Activated T-helper 2 cell treated with anti-CD3 and anti-CD28 coated beads, Interferon-gamma antibody, Interleukin-2, Interleukin-4, amounts not matched to agents 10 μg/mL and 5 μg/mL and 100 μg/mL, durations not matched to agents 14 hours and 24 hours and 36 hours (primary cell): ENCODE measurements at places on chromosomes 11 and 22. TPM values are rescaled to one million over a fixed set of nuclear protein-coding genes. Genes with fewer than 3 reads are reported as not detected.

The SLC22A8 gene
- not detected in 2 replicates for total RNA-seq

The HTR3A gene
- total RNA-seq: not detected in 2 replicates

The KRTAP5-2 gene
- not detected in 2 replicates for total RNA-seq

The CELF1 gene
- 129 and 132 TPM in 2 replicates for total RNA-seq

The DESI1 gene
- 57.3 and 58.5 TPM in 2 replicates for total RNA-seq

The RASGRP2 gene
- total RNA-seq: 19.6 and 20.9 TPM in 2 replicates

The GVQW3 gene
- 4.3 and 4.4 TPM in 2 replicates for total RNA-seq

The MPZL3 gene
- 49.5 and 49.7 TPM in 2 replicates for total RNA-seq

The CCDC188 gene
- total RNA-seq: 0.11 TPM in 1 of 2 replicates, not detected in the other

The OR52N4 gene
- total RNA-seq: not detected in 2 replicates

The CCDC89 gene
- not detected in 2 replicates for total RNA-seq

The TRIM51 gene
- not detected in 2 replicates for total RNA-seq

The OR5A1 gene
- not detected in 2 replicates for total RNA-seq

The IRAG1 gene
- total RNA-seq: not detected in 2 replicates

The CHRDL2 gene
- not detected in 2 replicates for total RNA-seq

The NXPE2 gene
- not detected in 2 replicates for total RNA-seq

The SLC16A8 gene
- total RNA-seq: not detected in 2 replicates
